ENCODE measurements at places on chromosomes 11 and 22.

- DNase-seq = no peak
Measured at GRCh38 chr11:75476739-75477613, 44.0 kb upstream of the KLHL35 start.

DNA sequence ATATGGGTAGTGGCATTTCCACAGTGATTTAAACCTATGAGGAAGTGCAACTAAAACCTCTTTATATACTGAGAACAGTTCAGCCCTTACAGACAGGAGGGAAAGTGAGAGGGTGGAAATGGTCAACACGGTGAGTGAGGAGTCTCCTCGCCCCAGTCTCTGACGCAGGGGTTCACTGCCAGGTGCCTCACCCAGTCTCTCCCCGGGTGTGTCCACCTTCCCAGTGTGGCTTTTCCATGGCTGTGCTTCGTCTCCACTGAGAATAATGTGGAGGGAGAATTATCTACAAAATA lies 116.6 kb upstream of the TOP3B start:
- DNase-seq = no peak

DNA sequence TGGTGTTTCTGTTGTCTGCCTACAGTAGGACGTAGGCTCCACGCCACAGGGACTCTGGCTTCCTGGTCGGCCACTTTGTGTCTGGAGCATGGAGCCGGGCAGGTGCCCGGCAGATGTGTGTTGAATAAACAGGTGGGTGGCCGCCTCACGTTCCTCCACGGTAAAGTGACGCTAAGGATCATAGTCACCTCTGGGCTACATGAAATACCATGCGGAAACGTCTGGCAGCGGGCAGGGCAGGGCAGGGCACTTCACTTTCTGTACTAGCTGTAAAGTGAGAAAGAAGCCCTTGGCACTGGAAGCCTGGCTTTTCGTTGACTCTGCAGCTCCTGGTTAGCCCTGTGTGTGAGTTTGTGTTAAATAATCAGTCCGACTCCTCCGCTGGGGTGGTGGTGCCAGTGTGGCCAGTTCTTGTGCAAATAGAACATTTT lies 52.4 kb downstream of the MCM5 start:
- DNase-seq = no peak

GRCh38 chr11:12128301-12128751 lies 17.9 kb downstream of the MICAL2 start:
- DNase-seq = no peak

- DNase-seq = no peak
Measured at GRCh38 chr11:2701898-2702434, 2.2 kb upstream of the KCNQ1OT1 start.

- DNase-seq = peak; percentile 48
Measured at GRCh38 chr11:71447791-71448256, 369 bp downstream of the DHCR7 start.

DNA sequence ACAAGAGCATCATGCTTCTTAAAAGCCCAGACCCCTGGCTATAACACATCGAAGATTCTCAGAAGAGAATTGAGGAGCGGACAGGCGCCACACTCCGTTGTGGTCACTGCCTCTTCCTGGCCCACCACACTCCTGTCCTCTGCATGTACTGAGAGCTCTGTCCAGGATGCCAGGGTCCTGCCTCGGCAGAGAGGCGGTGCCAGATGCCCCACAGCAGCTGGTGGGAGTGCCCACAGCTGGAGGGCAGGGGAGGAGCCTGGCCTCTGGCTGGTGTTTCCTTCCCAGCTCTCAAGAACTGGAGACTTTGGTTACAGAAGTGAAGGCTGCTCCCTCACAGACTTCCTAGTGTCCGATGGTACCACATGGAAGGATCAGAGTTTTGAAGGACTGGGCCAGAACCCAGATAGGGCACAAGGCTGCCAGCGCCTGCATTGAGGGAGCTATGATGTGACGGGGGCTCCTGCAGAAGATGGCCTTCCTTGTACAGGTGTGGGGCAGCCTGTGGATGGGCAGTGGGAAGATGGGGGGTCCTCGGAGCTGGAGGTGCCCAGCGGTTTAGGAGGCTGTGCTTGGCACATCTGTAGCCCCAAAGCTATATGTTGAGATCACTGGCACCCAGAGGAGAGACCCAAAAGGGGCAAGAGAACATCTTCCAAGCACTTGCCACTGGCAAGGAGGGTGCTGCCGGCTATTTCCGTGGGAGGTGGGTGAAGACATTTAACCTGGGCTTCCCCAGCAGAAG lies 19.4 kb downstream of the RSPH14 start:
- no peak for DNase-seq

DNA sequence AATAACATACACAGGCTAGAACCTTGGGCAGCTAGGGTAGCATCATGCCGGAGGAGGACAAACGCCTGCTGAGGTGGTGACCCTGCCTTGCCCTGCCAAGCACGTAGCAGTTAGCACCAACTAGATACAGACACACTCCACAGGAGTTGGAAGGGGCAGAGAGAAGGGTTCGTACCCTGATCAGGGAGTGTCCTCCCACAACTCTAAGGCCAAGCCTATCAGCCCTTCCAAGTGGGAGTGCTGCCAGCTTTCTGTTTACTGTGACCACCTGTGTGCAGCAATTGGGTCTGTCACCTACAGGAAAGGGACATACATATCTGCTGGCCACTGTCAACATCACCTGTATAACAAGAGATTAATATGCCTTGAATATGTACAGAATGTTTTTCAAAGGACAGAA lies 1.9 kb upstream of the THAP7 start:
- DNase-seq = no peak

GRCh38 chr11:23423656-23424055 lies 563.4 kb upstream of the CCDC179 start:
- no peak for DNase-seq

DNA sequence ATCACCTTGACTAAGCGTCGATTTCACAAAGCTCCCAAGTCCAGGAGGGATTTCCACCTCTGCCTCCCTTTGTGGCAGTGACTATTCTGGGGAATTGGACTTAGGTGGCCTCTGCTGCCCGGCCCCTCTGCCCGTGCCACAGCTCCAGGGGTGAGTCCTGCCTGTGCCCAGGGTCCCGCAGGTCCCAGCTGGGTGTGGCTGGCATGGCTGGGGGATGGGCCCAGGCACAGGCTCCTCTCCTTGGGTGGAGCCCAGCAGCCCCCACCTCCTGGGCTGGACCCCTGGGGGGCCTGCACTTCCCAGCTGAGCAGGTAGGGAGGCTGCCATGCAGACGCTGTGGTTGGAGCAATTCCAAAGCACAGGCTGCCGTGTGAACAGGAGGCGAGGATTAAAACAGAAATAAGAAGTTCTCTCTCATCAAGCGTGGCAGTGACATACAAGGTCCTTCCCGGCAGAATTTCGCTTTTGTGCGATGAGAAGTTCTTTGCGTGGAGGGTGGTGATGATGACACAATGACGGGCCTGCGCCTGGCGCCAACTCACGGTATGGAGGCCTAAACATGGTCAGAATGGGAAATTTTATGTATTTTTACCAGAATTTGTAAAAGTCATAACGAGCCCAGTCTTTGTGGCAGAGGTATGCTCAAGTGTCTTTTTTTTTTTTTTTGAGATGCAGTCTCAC lies 107.3 kb downstream of the BRD1 start:
- DNase-seq = no peak

DNA sequence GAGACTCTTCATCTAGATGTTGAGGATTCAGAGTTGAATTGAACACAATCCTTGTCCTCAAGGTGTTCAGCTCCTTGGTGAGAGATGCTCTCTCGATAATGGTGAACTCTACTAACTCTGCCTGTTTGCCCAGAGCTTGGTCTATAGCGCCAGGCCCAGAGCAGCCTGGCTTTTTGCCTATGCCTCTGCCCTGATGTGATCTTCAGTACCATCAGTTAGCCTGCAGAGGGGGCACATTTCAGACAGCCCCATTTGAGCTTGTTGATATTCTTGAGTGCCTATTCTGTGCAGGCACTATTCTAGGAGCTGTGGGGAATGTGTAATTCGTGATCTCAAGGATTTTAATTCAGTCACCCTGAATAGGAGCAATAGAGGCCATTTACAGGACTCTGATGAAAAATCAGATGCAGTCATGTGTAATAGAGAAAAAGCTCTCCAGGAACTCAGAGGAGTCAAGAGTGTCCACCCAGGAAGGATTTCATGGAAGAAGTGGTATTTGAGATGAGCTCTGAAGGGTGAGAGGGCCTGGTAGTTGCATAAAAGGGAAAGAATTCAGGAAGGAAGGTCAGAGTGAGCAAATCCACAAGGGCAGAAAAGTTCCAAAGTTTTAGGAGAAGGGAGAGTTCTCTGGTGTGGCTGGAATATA lies 19.3 kb downstream of the GTPBP1 start:
- DNase-seq = no peak

GRCh38 chr11:24932110-24933000 lies 435.5 kb downstream of the LUZP2 start:
- no peak for DNase-seq

GRCh38 chr22:46436595-46437175 lies 100.7 kb downstream of the CELSR1 start:
- no peak for DNase-seq

GRCh38 chr11:92739041-92739440 lies 230.4 kb upstream of the MTNR1B start:
- no peak for DNase-seq

DNA sequence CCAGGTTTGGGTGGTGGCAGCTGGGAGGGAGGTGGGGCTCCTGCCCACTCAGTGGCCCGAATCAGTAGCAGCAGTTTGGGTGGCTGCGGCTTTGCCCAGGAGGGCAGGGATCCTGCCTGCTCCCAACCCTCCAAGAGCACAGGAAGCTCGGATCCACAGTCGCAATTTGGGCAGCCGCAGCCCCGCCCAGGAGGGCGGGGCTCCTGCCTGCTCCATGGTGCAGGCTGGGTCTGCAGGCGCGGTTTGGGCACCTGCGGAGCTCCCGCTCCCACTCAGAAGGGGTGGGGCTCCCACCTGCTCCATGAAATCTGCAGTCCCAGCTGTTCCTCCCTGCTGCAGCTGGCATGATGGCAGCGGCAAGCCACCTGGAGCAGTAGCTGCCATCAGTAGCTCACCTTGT lies 38.1 kb upstream of the CALCB start:
- DNase-seq = no peak

- no peak for DNase-seq
Measured at GRCh38 chr22:42397332-42398249, 34.6 kb downstream of the NFAM1 start.

GRCh38 chr11:110455718-110456117 lies 26.0 kb downstream of the FDX1 start:
- no peak for DNase-seq
